Glomerular endothelial cell (primary cell): ENCODE measurements at places on chromosomes 16 and 17. TPM values are rescaled to one million over a fixed set of nuclear protein-coding genes. Genes with fewer than 3 reads are reported as not detected.

DNA sequence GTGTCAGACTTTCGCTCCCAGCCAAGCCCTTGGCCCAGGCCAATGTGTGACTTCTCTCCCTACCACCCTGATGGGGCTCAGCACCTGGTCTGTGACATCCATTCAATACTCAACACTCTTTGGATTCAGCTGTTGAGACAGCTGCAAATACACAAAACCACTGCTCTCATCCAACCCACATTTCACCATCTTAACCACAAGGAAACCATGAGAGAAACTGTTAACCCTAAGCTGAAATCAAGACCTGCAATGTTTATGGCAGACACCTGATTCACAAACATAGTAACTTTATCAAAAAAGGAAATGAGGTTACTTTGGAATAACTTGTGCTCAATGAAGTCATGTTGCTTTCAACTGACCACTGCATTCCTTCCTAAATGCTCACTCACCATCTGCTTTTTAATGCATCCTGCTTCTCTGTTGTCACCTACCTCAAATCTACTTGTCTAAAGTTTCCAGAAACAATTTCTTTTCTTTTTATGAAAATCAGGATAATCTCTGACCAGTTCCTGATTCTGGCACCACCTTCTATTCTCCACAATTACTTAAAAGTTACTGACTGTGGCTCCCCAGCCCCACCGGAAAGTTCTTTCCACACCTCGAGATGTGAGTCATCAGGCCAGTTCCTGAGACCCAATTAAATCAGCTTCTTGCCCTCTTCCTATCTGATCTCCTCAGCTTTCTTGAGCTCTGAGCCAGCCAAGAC, 88.2 kb downstream of the NOG start:
- peak; percentile 79 for DNase-seq

DNA sequence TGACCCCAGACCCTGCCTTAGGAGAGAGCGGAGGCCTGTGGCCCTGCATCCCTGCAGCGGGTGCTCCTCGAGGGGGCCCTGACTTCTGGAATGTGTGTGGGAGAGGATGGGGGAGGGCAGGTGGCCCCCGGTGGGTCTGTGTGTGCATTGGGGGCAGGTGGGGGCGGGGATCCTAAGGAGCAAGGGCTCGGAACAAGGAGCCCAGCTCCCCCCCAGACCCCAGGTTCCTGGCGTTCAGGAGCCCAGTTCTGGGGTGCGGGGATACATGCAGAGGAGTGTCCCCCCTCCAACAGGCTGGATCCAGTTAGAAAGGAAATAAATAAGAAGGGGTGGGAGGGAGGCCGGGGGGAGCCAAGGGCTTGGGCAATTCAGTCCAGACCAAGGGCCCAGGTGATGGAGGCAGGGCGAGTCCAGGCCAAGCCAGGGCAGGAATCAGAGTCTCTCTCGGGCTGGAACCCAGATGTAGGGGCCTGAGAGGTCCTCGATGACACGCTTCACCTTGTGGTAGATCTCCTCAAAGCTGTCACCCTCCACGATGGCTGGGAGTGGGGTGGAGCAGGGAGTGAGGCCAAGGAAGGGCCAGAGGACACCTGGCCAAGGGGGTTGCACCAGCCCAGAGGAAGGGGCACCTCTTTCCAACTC, 11.2 kb upstream of the ASGR1 start:
- no peak for DNase-seq

GRCh38 chr17:77254951-77255825, 114.4 kb downstream of the SEC14L1 start:
- no peak for DNase-seq

DNA sequence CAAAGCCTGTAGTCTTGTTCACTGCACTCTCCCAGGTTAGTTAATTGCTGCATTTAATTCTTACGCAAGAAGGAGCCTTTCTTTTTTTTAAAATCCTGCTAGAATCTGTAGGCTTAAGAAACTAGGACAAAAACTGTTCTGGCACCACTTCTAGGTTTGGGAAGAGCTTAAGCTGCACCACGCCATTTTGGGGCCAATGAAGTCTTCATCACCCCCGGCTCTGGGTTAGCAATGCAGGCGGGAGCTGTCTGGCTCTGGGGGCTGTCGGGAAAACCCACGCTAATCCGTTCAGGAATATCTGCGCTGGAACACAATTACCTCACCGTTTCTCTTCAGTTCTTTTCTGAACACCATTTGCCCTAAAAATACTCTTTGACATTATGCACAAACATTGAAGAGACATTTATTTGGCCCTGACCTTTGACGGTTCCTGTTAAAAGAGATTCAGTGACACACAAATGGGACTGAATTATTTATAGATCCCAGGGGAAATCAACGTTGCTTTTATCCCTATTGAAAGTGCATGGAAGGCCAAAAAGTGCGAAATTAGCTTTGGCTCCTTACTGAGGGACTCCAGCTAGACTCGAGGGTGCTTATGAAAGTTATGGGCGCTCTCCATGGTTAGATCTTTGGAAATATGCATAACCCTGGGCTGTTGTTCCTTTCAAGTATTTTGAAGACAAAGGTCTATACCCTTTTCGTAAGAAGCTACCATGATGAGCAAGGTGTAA, 249.2 kb downstream of the HAPSTR1 start:
- no peak for DNase-seq

DNA sequence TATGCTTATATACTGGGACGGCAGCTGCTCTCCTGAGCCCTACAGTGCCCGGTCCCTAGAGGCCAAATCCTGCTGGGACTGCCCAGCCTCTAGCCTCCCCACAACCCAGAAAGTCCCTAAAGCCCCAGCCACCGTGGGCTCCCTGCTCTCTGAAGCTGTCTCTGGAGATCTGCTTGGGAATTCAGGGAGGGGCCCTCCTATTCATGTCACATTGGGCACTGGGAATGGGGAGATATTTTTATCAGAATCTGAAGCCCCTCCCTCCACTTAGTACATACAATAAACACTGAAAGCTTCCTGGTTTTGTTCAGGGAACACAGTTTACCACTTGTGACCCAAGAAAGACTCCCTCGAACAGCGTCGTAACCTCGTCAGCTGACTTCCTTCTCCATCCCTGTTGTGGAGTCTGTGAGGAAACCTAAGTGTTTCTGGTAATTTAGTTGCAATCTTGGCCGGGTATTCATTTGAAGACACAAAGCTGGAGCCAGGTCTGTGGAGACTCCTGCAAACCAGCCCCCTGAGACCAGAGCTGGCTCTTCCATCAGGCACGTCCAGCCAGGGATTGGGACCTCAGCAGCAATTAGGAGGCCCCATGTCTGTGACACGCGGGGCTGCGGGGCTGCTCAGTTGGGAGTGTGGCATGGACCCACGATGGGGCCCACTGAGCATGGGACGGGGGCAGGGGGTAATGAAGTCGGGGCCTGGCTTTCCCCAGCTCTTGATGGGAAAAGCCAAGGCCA, 38.5 kb downstream of the PGS1 start:
- DNase-seq = peak; percentile 86

- DNase-seq = no peak
These were observed 48.3 kb upstream of the MAF start for GRCh38 chr16:79648826-79649225.

GRCh38 chr16:609984-610383, 20.1 kb downstream of the RAB40C start:
- no peak for DNase-seq

DNA sequence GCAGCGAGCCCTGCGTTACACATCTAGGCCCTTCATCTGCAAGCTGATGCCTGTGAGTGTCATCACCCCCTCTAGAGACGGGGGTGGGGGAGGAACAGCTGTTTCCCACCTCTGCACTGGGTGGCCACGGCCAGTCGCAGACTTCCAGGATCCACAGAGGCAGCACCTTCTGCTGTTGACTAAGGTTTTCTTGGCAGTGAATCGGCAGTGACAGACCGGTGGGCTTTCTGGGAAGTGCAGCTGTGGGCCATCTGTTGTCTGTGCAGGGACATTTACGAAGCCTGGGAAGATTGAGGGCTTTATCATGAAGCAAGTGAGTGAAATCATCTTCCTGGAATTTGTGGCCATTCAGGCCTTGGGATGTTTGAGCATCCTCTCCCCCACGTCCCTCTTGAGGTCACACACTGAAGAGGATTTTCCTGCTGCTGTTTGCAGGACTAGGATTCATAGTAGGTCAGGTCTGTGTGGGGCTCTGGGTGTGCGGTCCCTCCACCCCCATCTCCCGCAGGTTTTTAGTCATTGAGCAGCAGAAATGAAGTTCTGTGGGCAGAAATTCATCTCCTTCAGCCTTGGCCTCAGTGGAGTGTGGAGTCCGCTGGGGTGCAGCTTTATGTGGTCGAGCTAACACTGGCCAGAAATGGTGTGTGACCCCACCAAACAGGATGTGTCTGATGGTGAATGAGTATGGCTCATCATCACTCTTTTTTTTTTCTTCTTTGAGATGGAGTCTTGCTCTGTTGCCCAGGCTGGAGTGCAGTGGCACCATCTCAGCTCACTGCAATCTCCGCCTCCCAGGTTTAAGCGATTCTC, 12.0 kb downstream of the PGS1 start:
- no peak for DNase-seq

DNA sequence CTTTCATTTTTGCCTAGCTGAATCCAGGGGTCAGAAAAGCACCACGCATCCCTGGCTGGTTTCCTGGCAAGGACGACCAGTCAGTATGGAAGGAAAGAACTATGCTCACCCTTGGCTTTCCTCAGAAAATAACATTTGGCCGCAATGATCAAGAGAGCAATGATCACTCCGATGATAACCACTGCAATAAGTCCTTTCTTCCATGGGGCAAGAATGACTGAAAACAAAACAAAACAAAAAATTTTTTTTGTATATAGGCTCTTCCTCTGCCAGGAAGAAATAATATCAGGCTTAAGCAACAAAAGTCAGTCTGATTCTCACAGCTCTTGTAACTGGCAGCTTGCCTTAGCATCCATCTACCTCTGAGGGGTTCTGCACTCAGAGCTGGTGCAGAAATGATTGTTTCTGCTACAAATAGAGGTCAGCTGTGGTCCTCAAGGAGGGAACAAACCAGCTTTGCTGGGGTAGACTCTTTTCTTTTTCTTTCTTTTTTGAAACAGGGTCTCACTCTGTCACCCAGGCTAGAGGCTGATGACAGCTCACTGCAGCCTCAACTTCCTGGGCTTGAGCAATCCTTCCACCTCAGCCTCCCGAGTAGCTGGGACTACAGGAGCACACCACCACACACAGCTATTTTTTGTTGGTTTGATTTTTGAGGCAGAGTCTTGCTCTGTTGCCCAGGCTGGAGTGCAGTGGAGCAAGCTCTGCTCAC, 35.7 kb downstream of the PECAM1 start:
- DNase-seq = no peak

GRCh38 chr16:649631-650030, 466 bp downstream of the WDR90 start:
- no peak for DNase-seq

- no peak for DNase-seq
These were observed 55.3 kb upstream of the ERCC4 start for GRCh38 chr16:13864689-13865088.

GRCh38 chr17:7041607-7042500, 2.0 kb downstream of the SLC16A11 start:
- DNase-seq = no peak

DNA sequence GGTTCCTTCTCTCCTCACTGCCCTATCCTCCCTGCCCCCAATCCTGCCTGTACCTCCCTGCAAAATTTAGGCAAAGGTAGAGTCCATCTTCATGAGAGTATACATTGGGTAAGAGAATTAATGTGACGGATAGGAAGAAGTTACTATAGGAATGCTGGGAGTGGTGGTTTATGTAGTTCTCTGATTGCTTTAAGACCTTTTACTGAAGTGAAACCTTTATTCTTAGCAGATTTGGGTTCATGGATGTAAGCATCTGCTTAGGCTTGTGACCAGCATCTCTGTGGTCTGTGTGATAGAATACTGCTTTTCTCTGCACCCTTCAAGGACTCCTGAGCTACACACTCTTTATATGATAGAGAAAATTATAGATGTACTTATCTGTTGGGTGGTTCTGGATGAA, 127.3 kb downstream of the PRKCA start:
- DNase-seq = no peak

- DNase-seq = no peak
These were observed 15.6 kb downstream of the RFWD3 start for GRCh38 chr16:74650966-74651567.

GRCh38 chr17:42975265-42975664, 4.6 kb downstream of the PTGES3L start:
- DNase-seq = no peak

DNA sequence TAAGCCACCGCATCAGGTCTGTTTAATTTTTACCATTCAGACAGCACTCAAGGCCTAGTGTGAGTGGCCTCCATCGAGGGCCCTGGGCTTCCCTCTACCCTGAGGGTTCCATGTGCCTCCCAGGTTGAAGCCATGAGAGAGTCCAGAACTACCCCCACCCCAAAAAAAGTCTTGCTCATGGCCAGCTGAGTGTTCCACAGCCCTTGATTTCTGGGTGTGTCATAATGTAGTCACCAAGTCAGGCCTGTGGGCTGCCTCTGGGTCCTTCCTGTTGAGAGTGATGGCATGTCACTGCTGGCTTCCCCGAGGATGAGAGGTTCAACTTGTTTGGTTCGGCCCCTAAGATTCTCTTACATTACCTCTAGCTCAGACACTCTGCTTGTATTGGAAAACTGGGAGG, 100.6 kb downstream of the PITPNC1 start:
- DNase-seq = no peak

CCL4 gene
- not detected in 2 replicates for total RNA-seq

MEFV gene
- total RNA-seq = not detected in 2 replicates

NOXO1 gene
- 0.58 TPM in 1 of 2 replicates, not detected in the other for total RNA-seq

PSMC3IP gene
- 2.7 and 5.2 TPM in 2 replicates for total RNA-seq

TLCD1 gene
- total RNA-seq = 2.8 and 3.4 TPM in 2 replicates

EFCAB13 gene
- total RNA-seq = 3.2 and 5.3 TPM in 2 replicates

G6PC1 gene
- not detected in 2 replicates for total RNA-seq

RASL10B gene
- total RNA-seq = 1.5 and 3.8 TPM in 2 replicates

TPSG1 gene
- not detected in 2 replicates for total RNA-seq

KRT25 gene
- total RNA-seq = not detected in 2 replicates

TBC1D3H gene
- not detected in 2 replicates for total RNA-seq

ASGR1 gene
- total RNA-seq = 2.6 and 5.4 TPM in 2 replicates
